ENCODE measurements at places on chromosomes 4 and X.
A peak's percentile ranks its signal among the peaks of the same experiment; 100 is the strongest.

DNA sequence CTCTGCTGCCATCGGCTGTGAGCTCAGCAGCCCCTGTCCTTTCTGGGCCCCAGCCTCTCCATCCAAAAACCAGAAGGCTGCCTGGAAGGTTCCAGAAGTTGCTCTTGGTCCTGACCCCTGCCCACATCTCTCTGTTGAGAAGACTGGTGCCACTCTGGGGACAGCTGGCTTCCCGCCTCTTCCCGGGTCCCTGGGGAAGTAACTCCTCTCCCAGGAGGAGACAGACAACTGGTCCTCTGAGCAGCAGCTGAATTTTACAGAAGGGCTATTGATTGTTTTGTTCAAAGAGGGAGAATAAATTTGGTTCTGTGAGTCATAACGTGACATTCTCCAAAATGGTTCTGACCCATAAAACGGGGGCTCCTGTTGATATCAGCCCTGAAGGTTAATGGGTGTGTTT, 61.2 kb downstream of the TRMT44 start:
- DNase-seq = no peak

- DNase-seq = no peak
Observed at GRCh38 chrX:2691543-2692220, 587 bp downstream of the CD99 start.

DNA sequence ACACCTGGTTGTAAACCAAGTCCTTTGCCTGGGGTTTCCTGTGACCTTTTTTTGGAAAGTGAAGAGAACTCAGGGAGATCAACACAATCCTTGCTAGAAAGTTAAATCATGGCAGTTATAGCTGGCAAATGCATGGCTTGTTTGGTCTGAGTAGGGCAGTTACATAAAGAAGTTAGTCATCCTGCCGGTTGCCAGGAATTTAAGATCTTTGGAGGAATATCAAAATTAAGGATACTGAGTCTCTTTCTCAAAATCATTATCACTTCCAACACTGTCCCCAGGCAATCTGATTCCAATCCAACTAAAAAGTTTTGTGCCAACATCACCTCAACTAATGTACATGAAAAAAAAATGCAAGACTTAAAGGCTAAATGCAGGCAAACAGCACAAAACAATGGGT, 40.3 kb downstream of the C4orf54 start:
- DNase-seq = no peak

- no peak for DNase-seq
Observed at GRCh38 chr4:84511703-84512102, 12.6 kb upstream of the NKX6-1 start.

- DNase-seq = no peak
Observed at GRCh38 chr4:39237179-39237578, 54.9 kb downstream of the WDR19 start.

- DNase-seq = no peak
Observed at GRCh38 chr4:16126714-16127113, 42.9 kb upstream of the PROM1 start.

DNA sequence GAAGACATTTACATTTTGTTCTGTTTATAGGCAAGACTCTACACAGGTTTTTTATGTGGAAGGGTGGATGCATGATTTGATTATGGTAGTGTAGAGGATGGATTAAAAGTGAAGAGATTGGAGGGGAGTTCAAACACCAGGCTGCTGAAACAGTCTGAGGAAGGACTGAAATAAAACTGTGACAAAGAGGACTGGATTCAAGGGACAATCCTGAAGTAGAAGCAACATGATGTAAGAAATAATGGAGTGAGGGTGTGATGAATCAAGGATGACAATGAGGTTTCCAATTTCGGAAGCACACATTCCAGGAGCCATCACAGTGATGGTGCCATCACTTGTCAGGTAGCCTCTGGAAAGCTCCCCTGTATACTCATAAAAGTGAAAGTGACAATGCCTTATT, 103.5 kb downstream of the SYNPO2 start:
- no peak for DNase-seq

DNA sequence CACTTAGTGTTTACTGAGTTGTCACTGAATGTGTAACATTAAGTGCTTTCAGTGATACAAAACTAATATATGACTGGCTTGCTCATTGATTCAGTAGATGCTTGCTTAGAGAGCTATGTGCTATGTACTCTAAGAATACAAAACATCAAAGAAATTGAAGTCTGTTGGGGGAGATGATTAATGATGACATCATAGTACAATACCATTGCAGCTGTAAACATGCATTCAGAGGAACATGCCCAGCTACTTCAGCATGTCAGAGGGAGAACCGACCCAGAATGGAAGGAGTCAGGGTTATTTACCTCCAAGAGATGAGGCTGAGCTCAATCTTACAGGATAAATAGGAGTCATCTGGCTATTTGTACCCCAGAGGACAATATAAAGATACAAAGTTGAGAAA, 290.8 kb downstream of the TENM3 start:
- no peak for DNase-seq

- DNase-seq = no peak
Observed at GRCh38 chr4:165385126-165385525, 6.3 kb downstream of the CPE start.

GRCh38 chr4:2436301-2436700, 17.5 kb downstream of the CFAP99 start:
- no peak for DNase-seq

DNA sequence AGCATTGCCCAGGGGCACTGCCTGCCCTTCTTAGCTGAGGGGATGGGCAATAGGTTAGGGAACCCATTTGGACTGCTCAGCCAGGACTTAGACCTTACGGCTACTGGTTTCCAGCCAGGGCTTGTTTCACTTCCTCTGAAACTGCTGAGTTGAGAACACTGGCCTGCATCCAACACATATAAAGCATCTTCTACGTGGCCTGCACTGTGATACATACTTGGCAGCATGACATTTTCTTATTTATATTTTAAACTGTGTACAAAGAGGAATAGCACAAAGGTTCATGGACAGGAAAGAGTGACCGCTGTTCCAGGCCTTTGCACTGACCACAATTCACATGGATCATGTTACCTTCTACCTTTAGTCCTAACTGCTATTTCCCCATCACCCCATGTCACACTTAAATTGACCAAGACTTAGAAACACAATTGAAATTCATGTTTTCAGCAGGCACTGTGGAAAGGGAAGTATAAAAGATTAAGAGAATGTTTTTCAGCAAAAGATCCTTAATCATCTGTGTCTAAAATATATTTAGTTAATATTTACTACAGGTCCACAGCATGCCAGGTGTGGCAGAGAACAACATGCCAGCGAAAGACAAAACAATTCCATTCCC, 43.7 kb downstream of the NLGN4X start:
- DNase-seq = no peak

DNA sequence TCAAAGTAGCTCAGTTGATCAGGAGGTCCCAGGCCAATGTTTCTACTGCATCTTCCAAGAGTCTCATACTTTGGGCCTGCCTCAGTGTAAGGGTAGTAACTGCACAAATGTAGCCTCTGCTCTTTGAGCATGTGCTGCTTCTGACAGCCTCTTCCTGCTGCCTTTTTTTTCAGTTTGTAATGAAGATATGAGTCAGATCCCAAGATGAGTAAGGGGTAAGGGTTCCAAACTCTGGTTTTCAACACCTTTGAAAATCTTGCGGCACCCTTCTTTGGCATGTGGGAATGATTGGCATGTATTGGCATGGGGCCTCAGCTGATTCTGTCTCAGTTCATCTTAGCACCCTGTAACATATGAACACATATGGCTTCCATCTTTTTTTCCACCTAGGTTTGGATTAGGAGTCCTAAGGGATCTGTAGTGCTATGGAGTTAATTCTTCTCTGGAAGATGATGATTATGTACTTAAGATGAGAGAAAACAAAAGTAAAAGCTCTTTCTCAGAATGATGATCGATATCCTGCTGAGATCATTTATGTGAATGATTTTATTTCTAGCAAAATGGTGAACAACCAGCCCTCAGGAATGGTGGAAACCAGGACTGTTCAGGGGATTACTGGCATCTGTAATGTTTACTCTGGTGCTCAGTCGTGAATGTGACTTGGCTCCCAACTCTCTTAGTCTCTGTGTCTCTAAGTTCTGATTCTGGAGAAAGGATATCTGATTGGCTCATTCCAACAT, 118.7 kb upstream of the PRPS2 start:
- no peak for DNase-seq

DNA sequence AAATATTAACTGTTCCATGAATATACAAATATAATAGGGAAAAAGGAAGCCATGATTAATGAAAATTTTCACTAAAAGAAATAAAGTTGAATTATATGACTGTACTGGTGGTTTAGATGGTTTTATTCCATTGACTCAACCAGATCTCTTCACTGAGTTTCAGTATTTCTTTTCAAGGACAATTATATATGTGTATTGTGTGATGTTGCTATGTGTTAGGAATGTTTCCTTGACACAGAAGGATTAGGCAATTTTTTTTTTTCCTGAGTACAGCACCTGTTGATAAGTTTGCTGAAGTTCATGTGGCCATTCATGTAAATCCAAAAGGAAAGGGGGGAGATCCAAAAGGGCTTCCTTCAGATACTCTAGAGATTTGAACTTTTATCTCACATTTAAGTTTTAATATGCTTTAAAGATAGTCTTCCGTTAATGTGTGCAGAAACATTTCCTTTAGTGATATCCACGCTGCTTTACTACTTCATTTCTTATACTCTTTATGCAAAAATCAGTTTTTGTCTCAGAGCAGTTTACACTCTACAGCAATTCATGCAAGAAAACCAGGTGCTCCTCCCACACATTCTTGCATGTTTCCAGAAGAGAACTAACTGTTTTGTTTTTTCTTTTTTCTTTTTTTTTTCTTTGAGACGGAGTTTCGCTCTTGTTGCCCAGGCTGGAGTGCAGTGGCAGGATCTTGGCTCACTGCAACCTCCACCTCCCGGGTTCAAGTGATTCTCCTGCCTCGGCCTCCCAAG, 249.1 kb downstream of the RPA4 start:
- DNase-seq = no peak

- no peak for DNase-seq
Observed at GRCh38 chrX:40224658-40225057, 126.9 kb upstream of the BCOR start.

DNA sequence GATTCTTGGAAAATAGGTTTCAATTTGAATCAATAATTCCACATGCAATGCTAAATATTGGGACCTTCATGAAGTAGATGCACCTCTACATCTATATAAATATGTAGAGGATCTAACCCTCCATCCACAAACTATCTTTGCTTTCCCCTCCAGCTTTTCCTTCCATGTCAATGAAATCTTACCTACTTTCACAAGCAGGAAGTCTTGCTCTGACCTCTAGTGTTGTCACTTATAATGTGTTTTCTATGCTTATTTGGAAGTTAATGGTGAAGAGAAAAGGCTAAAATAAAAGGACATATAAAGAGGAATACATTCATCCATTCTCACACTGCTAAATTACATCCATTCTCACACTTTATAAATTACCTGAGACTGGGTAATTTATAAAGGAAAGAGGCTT, 472.7 kb upstream of the DIAPH2 start:
- DNase-seq = no peak

DNA sequence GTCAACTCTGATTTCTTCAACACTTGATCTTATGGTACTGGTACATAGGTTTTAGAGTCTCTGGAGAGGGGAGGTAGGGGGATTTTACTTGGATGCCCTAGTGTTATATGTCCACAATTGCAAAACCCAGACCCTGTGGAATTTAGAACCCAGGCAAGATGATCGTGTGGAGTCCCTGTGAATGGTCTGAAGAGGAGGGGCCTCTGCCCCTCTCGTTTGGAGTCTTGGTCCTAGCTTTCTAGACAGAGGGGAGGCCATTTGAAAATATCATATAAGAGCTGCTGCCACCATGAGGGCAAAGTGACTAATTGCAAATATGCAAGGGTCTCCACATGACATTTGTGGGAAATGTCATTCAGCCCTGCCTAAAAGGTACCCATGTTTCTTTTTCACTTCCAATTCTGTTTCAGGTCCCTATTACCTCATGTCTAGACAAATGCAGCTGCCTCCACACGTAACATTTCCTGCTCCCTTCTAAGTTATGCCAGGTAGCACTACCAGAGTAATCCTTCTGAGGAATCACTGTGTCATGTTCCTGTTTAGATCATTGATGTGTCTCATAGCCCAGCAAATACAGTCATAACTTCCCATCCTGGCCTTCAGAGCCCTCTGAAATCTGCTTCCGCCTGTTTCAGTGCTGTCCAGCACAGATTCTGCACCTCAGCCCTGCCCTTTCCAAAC, 126.8 kb downstream of the KLHL8 start:
- DNase-seq = peak; percentile 20

DNA sequence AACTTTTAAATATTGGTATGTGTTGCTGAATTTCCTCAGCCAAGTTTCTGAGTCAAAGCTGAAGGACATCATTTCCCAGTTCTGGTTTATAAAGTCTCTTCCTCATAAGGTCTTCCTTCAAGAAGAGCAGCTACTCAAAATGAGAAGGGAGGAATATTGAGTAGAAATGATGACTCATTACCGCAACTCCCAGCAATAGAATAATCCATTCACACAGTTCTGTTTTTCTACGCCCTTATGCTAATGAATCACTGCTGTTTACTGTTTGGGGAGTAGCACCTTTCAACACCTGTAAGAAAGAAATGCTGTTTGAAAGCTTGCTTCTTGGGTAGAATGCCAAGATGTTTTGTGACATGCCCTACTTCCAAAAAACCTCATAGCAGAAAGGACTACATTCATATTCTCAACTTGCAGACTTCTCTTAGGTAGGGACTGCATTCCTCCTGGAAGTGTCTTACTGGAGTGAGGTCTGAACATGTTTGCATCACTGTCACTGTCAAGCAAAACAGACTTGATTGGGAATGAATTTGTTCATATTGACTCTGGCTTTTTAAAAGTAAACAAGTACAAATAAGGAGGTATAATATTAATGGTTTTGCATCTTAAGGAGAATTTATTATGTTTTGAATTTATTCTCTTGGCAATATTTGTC, 147.2 kb upstream of the BANK1 start:
- DNase-seq = no peak

- DNase-seq = no peak
Observed at GRCh38 chr4:121728066-121728465, 31.3 kb upstream of the ANXA5 start.

GRCh38 chr4:184616633-184617551, 32.4 kb downstream of the CASP3 start:
- no peak for DNase-seq

GRCh38 chrX:70044541-70045245, 5.0 kb downstream of the AWAT2 start:
- no peak for DNase-seq

DNA sequence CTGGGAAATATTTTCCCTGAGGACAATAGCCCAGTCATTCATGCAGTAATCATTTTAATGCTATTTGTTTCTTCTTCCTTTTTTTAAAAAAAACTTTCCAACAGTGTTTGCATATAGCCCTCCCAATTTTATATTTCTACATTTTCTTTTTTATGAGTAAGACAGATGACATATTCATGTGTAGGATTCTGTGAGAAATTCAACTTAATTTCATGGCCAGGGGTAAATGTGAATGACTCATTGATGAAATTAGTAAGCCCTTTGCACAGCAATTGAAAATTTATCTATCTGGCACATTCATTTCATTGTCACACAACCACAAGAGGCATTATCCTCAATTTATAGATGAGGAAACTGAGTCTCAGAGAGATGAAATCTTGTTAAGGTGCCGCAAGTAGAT, 13.7 kb upstream of the SMIM20 start:
- DNase-seq = no peak

Data from NCI-H187 (cell line).